ENCODE measurements at places on chromosomes 2 and 18. TPM values are rescaled to one million over a fixed set of nuclear protein-coding genes. Genes with fewer than 3 reads are reported as not detected.

The TUBB8B gene
- not detected for total RNA-seq

The MAB21L4 gene
- not detected for total RNA-seq

The HAAO gene
- 1.5 TPM for total RNA-seq

The TBR1 gene
- 95.6 TPM for total RNA-seq

The SERPINB4 gene
- total RNA-seq: not detected

The TM4SF20 gene
- not detected for total RNA-seq

The TUBA3E gene
- total RNA-seq: not detected

The PKDCC gene
- total RNA-seq: 9.6 TPM

The ATP6V1C2 gene
- 0.25 TPM for total RNA-seq

The UGT1A5 gene
- not detected for total RNA-seq

The PLGLB1 gene
- 6.6 TPM for total RNA-seq

The DPY30 gene
- total RNA-seq: 47.9 TPM

The DYNC2LI1 gene
- total RNA-seq: 32.7 TPM

The SKA1 gene
- total RNA-seq: 2.0 TPM

The OSBPL6 gene
- total RNA-seq: 15.7 TPM

The TGFA gene
- 3.7 TPM for total RNA-seq

The C2orf78 gene
- not detected for total RNA-seq

The CFAP53 gene
- 0.74 TPM for total RNA-seq

The DPP10 gene
- total RNA-seq: 50.9 TPM

The OTX1 gene
- total RNA-seq: 3.4 TPM

The NXPH2 gene
- total RNA-seq: 17.2 TPM

The FLACC1 gene
- 3.0 TPM for total RNA-seq

The UGT1A4 gene
- not detected for total RNA-seq

The CABYR gene
- total RNA-seq: 13.0 TPM

The DCAF17 gene
- 48.4 TPM for total RNA-seq

The AQP12B gene
- total RNA-seq: not detected

The SELENOI gene
- total RNA-seq: 51.4 TPM

The CD8B2 gene
- under 0.01 TPM for total RNA-seq

The C2orf80 gene
- total RNA-seq: 26.6 TPM

The HMSD gene
- 0.25 TPM for total RNA-seq

The ZNF385B gene
- total RNA-seq: 2.5 TPM

The ACP1 gene
- total RNA-seq: 76.2 TPM

The SPC25 gene
- total RNA-seq: 5.4 TPM

The DCDC2C gene
- 0.49 TPM for total RNA-seq

The CDK15 gene
- under 0.01 TPM for total RNA-seq

The BCL2 gene
- total RNA-seq: 17.7 TPM

The TEKT4 gene
- total RNA-seq: not detected

The C2orf66 gene
- 0.25 TPM for total RNA-seq

The POTEC gene
- total RNA-seq: not detected

The DUSP2 gene
- total RNA-seq: 4.2 TPM

The ALPG gene
- not detected for total RNA-seq

The OSR1 gene
- total RNA-seq: 1.7 TPM

The C1GALT1C1L gene
- not detected for total RNA-seq

The DIPK1C gene
- 5.2 TPM for total RNA-seq

The RAD51AP2 gene
- total RNA-seq: 0.25 TPM

The LYG2 gene
- total RNA-seq: not detected
